ENCODE measurements at places on chromosomes 1 and 21.

- no peak for DNase-seq
Measured at GRCh38 chr1:185433667-185434066, 116.6 kb upstream of the IVNS1ABP start.

- no peak for DNase-seq
Measured at GRCh38 chr1:202952818-202953217, 5.3 kb downstream of the ADIPOR1 start.

DNA sequence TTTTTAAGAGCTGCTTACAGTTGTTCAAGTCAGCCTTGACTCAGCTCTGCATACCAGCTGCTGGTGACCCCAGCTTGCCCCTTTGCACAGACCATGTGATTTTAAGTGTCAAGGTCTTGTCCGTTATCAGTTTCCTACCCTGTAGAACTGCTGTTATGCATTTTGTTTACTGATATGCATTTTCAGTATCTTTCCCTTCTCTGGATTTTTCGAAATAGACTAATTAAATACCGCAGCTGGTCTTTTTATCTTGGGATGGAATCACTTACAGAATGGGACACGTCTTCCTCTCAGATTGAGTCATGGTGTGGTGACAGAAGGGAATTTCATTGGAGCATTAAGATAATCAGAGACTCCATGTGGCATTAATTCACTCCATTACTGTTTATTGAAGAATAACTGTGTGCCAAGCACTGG is 145.6 kb downstream of the FMN2 start:
- DNase-seq, result no peak

- no peak for DNase-seq
Measured at GRCh38 chr21:46151261-46151988, 4.0 kb downstream of the FTCD start.

GRCh38 chr1:8031176-8031785 is 5.2 kb upstream of the ERRFI1 start:
- DNase-seq, result peak; percentile 4

GRCh38 chr1:159951551-159951950 is 2.5 kb downstream of the SLAMF9 start:
- no peak for DNase-seq

GRCh38 chr1:81780705-81781454 is 19.9 kb upstream of the ADGRL2 start:
- no peak for DNase-seq

DNA sequence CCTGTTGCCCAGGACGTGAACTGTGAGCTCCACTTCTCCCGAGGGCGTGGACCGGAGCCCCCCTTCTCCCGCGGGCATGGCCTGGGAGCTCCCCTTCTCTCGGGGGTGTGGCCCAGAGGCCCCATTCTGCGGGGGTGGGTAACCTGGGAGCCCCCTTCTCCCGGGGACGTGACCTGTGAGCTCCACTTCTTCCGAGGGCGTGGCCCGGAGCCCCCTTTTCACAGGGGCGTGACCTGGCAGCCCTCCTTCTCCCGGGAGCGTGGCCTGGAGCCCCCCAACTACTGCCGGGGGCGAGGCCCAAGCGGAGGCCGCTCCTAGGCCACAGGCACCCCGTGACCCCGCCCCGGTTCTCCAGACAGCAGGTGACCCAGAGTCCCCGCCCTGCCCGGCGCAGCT is 320 bp downstream of the C1orf174 start:
- DNase-seq, result no peak

DNA sequence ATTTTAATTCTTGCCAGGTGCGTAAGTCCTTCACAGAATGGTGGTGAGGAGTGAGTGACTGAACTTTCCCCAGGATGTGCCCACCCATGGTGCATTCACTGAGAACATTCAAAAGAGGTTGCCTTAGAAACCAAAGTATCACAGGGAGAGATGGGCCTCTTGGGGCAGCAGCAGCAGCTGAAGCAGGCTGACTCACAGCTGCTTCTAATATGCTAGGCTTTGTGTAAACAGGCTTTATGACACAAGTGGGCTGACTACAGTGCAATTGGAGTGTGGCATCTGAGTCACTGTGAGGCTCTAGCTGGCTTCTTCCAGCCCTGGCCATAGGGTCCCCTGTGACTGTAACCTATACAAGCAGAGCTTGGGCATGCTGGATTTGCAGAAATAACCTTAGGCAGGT is 12.6 kb downstream of the PIGP start:
- DNase-seq, result no peak

- DNase-seq, result peak; percentile 52
Measured at GRCh38 chr1:27332536-27333281, 9.1 kb upstream of the SYTL1 start.

DNA sequence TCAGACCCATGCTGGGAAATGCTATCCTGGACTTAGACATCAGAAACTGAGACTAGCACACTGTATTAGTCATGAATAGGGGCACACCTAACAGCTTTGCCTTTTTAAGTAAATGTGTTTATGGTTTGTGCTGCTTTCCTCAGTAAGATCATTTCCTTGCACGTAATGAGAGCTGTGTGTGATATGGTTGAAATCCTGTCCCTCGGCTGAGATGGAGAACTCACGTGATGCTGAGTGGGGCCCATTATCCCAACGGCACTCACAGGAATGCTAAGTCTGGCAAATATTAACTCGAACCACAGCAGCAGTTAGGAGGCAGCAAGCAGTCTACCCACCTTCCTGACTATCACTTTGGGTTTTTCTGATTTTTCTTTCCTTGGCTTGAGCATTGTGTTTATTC is 38.2 kb downstream of the BCL9 start:
- no peak for DNase-seq

DNA sequence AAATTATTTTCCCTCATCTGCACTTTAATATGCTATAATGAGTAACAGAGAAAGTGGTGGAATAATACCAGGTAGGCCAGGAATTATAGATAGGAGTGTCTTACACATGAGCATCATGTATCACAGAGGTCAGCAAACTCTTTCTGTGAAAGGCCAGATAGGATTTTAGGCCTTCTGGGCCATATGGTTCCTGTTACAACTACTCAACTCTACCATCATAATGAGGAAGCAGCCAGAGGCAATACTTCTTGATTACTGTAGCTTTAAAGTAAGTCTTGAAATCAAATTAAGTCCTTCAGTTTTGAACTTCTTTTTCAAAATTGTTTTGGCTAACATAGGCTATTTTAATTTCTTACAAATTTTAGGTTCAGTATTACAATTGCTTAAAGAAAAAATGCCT is 32.1 kb upstream of the IGSF3 start:
- DNase-seq, result no peak

GRCh38 chr1:119492763-119493162 is 14.2 kb upstream of the HSD3B1 start:
- DNase-seq, result no peak

All from activated CD4-positive, alpha-beta T cell treated with anti-CD3 and anti-CD28 coated beads, Interleukin-2, amount 50 U/mL, for 4 hours (primary cell).